ENCODE measurements at places on chromosomes 4 and X. TPM values are rescaled to one million over a fixed set of nuclear protein-coding genes. Genes with fewer than 3 reads are reported as not detected.
A peak's percentile ranks its signal among the peaks of the same experiment; 100 is the strongest.

GRCh38 chr4:90198086-90198847, 71.1 kb downstream of the CCSER1 start:
- DNase-seq, result no peak

DNA sequence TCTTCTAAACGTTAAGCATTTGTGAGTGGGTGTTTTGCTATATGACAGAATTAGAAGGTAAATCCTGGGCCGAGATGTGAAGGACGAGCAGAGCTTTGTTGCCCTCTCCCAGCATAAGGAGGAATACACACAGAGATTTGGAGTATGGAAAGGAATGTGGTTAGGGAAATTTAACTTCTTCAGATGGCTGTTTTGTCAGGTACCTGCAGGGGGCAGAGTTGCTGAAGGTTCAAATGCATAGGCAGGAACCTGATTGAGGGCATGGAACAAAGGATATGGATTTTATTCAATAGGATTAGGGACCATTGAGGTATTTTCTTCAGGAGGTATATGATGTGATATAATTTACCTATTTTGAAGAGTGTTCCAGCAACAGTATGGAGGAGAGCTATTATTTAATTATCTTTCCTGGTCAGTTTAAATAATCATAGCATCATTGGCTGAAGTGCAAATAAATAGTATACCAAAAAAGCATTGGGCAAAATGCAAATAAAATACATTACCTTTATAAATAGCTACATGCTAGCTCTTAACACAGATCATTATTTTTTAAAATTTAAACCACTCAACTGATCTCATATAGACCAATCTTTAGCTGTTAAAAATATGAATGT, 143.6 kb downstream of the SLIT2 start:
- DNase-seq, result peak; percentile 21

- peak; percentile 40 for DNase-seq
Measured at GRCh38 chr4:76748649-76749048, 149.3 kb downstream of the SOWAHB start.

- no peak for DNase-seq
Measured at GRCh38 chr4:47270201-47270888, 193.2 kb downstream of the COMMD8 start.

GRCh38 chr4:154361450-154361849, 130.1 kb downstream of the DCHS2 start:
- no peak for DNase-seq

GRCh38 chr4:74874753-74875367, 58.1 kb upstream of the PARM1 start:
- DNase-seq, result no peak

GRCh38 chr4:184067931-184068554, 149.6 kb downstream of the ENPP6 start:
- DNase-seq, result no peak

DNA sequence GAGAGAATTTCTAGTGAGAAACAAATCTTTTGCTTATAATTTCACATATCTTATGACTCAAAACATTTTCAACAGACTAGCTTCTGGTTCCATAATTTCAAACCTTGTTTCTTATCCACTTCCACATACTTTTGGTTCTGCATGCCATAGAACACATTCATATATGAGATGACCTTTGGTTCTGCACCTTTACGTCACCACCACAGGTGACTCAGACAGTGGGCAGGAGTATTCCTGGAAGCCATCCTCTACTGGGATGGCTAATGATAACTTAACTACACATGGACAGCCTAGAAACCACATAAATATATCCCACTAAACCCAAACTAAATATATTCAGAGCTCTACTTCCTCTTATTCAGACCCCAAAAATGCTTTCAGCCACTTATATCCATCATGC, 133.3 kb downstream of the DCK start:
- no peak for DNase-seq

DNA sequence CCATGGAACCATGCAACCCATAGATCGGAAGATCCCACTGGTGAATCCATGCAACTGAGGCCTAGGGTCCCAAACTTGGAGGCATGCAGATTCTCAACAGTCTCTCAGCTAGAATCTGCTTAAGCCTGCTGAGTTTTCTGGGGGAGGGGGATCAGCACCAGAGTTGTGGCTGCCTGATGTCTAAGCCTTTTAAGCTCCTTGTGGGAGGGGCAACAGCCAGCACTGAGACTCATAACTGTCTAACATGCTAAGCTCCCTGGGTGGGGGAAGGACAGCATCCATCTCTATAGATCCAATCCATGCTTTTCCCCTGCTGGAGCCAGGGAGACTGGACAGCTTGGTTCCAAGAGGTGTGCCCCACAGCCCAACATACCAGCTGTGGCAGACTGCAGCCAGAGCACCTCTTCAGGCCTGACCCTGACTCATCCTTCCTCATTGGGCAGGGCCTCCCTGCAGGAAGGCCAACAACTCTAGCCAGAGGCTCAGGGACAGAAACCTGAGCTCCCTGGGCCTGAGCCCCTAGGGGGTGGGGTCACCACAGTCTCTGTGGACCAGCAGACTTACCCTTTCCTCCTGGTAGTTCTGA, 300.1 kb upstream of the SLC7A11 start:
- DNase-seq, result no peak

DNA sequence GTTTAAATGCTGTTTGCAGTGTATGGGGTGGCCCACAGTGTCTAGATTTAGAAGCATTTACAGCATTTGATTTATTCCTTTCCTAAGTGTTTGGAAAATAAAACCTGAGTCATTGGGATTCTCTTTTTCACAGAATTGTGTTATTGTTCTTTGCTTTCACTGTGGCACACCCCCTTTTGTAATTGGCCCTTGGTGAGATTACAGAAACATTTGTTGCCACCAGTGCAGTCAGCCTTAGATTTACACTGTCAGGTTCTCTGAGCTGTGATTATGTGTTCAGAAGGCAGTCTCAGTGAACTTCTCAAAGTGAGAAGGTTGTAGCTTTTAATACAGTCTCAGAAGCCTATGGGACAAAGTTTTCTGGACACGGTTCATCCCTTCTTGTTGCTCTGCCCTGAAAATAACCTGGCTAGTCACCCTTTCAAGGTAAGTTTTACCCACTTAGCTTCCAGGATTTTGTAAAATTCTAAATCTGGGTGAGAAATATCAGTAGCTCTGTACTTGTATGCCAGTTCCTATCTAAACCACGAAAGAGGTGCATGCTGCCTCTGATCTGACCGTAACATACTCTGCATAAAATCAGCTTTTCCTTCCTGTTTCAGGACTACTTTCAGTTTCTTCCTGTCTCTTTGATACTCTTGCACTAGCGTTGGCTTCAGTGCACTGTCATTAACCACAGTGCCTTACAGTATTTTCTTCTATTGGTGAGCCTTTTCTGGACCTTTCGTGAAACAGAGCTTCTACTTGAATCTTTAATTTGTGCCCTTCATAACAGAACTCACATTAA, 12.6 kb downstream of the RUFY3 start:
- DNase-seq, result no peak

DNA sequence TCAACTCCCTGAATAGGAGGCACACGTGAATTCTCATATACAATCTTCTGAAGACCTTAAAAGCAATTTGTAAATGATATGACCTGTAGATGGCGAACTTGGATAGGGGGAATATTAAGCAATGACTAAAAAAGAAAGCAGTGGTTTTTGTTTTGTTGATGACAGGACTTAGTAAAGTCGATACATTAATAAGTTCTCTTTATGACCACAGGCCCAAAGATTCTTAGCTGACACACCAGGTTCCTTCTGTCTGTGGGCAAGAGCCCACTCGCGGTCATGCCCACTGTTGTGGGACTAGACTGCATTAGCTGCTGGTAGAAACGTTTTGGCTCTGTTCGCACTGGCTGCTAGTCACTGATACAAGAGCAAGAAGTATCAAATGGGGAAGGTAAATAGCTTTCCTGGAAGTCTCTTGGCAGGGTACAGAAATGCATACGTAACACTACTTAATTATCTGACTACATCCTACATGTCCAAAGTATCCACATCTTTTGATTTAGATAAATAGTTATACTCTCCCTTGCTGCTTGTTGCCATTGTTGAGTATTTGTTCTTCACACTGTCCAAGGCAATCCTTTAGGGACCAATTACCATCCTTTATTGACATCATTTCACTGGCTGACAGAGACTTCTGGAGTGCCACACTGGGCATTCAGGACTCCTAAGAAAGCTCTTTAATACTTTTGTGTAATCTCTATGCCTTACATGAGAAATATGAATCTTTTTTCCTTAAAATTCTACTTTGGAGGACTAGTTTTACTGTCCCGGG, 31.0 kb downstream of the ALPK1 start:
- no peak for DNase-seq

- no peak for DNase-seq
Measured at GRCh38 chr4:54659313-54659712, 1.6 kb downstream of the KIT start.

GRCh38 chr4:139763672-139764071, 98.1 kb downstream of the MGST2 start:
- DNase-seq, result no peak

DNA sequence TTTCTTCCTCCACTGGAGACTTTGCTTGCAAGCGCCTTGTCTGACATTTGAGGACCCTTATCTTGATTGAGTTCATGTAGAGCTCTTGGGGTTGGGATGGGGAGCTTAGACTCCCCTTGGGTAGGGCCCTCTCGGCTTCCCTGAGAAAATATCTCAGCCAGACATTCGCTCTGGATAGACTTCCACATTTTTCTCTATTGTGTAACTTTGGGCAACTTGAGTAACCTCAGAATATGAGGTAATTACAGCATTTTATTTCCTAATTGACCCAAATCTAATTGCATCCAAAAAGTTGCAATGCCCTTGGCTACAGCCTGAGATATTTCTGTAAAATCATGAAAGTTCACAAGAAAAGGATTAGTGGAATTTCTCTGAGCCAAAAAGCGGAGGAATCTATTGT, 102.8 kb upstream of the MXRA5 start:
- DNase-seq, result no peak

- no peak for DNase-seq
Measured at GRCh38 chr4:100257567-100257966, 67.3 kb upstream of the DDIT4L start.

- DNase-seq, result no peak
Measured at GRCh38 chr4:185101354-185101890, 41.6 kb upstream of the SLC25A4 start.

- DNase-seq, result no peak
Measured at GRCh38 chrX:153626025-153626633, 20.9 kb upstream of the DUSP9 start.

GRCh38 chrX:9522378-9523155, 57.7 kb downstream of the TBL1X start:
- no peak for DNase-seq

- peak; percentile 21 for DNase-seq
Measured at GRCh38 chr4:11507920-11508319, 79.2 kb upstream of the HS3ST1 start.

Gene TMEM150C
- 8.7 TPM for polyA plus RNA-seq

Gene VCX3B
- polyA plus RNA-seq, result 0.68 TPM

Gene KCND1
- 1.3 TPM for polyA plus RNA-seq

Gene CT45A2
- polyA plus RNA-seq, result not detected

Gene CLCN5
- 1.6 TPM for polyA plus RNA-seq

Gene ASMT
- polyA plus RNA-seq, result 1.2 TPM

Gene TCEANC
- 2.1 TPM for polyA plus RNA-seq

Gene SPIN2A
- polyA plus RNA-seq, result 0.70 TPM

Gene SCRG1
- polyA plus RNA-seq, result 0.38 TPM

Measured in pancreas (tissue), 10 donors.